ENCODE measurements at places on chromosomes 3 and 15.

GRCh38 chr15:80694611-80695098 lies 455 bp upstream of the ABHD17C start:
- DNase-seq: peak; percentile 36

GRCh38 chr3:169344465-169344864 lies 319.0 kb downstream of the MECOM start:
- peak; percentile 71 for DNase-seq

GRCh38 chr15:27091270-27091940 lies 120.4 kb downstream of the GABRG3 start:
- no peak for DNase-seq

- peak; percentile 9 for DNase-seq
Measured at GRCh38 chr3:62229908-62230307, 143.4 kb downstream of the FEZF2 start.

DNA sequence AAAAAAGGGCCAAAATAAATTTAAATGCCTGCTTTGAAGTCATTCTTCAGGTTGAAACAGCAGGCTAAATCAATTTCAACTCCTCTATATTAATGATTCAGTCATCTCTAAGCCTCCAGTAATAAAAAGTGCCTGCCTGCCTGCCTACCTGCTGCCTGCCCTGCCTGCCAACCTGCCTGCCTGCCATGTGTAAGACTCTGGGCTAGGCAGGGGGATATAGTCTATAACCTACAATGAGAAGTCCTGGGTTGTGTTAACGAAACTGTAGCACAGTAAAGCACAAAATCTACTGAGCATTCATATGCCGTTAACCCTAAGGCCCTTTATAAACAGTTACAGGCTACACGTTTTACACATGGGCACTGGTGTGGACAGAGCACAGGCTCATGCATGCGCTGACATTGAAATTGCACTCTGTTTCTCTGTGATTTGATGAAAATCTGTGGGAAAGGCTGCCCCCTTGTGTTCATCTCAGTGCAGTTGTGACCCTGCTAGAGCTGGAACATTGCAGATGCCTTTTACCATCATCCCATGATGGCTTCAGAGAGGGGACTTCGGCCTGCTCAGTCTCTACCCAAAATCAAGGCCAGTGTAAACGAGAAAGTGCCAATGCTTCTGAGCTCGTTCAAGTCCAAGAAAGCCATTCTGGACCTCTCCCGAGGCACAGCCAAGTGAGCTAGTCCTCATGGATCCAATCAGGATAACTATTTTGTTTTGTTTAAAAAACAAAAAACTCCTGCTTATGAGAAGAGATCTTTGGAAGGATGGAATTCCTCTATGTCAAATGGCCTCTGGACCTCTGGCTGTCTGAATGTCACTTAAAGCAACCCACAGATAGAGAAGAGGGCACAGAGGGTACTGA lies 64.6 kb downstream of the EFL1 start:
- DNase-seq: peak; percentile 48

DNA sequence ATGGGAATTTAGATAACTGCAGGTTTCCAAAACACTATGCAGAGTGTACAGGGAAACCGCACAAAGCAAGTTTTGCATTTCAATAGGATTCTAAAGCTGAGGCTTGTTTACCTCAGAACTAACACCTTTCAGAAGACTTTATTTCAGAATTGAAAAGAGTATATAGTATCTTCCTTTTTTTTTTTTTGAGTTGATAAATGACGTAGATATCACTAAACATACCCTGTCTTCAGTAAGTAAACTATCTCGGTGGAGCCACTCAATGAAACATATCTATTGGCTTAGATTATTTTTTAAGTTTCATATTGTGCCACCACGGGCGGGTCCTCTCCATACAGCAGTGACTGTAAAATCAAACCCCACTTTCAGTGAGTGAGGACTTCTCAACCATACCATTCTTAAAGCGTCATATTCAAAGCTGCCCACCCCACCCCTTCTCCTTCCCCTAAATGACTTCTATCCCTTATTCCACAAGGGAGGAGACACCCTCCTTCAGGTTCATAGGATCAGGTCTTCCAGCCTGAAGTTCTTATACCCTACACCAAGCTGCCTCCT lies 2.0 kb upstream of the TBL1XR1 start:
- no peak for DNase-seq

DNA sequence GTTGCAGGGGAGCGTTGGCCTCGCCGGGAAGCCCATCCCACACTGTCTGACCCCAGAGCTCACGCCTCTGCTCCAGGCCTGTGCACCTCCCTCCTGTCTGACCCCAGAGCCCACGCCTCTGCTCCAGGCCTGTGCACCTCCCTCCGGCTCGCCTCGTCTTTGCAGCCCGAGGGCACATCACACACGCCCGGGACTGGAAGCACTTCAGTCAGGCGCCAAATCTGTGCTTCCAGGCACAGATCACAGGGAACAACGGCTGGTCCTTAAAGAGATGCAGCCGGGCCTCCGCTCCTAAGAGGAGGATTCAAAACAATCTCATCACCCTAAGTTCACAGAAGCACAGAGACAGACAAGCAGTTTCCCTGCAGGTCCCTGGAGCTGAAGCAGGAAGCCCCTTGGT lies 103.0 kb upstream of the RPL32 start:
- no peak for DNase-seq

DNA sequence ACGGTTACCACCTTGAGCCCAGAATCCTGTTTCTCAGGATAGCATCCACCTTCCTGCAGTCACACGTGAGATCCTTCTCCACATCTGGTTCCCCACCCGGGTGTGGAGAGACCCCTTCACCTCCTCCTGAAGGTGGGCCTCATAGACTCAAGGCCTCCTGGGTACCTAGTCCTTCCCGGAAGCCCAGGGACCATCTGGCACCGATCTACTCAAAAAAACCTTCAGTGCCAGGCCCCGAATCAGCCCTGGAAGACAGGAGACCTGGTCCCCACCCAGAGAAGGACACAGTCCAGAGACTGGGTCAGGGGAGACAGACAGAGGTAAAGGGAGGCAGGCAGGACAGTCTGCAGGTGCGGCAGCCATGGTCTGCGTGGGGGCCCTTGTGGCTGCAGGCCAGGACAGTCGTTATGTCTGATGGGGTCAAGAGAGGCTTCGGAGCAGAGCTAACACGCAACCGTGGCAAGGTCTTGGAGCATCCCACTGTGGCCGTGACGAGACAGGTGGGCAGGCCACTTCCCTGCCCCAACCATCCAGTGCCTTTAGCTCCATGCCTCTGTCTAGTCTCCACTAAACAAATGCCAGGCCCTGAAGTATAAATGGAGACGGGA lies 112.2 kb upstream of the ABHD17C start:
- no peak for DNase-seq

- DNase-seq: no peak
Measured at GRCh38 chr3:39207361-39208186, 15.2 kb upstream of the XIRP1 start.

DNA sequence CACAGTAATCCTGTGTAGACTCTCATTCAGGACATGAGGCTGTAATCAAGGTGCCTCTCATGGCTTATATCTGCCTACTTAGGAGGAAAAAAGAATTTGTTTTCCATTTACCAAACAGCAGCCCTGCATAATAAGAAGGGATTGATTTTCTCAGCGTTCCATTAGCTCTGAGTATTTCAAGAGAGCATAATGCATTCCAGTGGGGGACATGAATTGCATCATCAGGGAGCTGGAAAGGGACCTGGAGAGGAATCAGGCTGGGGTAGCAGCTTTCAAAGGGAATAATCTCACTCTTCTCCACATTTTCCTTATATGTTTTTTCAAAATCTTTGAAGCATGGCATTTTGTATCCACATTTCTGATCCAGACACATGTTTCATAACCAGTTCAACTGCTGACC lies 150.6 kb upstream of the ANKRD28 start:
- no peak for DNase-seq

DNA sequence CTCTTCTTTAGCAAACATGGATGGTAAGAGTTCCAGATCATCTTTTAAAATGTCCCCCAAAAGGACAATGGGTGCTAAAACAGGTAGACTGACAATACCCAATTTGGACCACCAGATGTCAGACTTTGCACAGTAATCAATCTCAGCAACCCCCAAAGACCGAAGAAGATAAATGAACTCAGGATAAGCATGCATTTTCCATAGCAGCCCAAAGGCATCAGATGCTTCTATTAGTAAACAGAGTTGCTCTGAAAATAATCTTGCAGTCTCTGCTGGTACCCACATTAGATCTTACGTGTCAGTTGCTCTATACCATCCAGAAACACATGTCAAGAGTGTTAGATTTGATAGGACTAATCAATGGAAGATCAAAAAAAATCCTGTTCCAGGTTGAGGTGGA lies 20.6 kb downstream of the MYH15 start:
- DNase-seq: peak; percentile 34

DNA sequence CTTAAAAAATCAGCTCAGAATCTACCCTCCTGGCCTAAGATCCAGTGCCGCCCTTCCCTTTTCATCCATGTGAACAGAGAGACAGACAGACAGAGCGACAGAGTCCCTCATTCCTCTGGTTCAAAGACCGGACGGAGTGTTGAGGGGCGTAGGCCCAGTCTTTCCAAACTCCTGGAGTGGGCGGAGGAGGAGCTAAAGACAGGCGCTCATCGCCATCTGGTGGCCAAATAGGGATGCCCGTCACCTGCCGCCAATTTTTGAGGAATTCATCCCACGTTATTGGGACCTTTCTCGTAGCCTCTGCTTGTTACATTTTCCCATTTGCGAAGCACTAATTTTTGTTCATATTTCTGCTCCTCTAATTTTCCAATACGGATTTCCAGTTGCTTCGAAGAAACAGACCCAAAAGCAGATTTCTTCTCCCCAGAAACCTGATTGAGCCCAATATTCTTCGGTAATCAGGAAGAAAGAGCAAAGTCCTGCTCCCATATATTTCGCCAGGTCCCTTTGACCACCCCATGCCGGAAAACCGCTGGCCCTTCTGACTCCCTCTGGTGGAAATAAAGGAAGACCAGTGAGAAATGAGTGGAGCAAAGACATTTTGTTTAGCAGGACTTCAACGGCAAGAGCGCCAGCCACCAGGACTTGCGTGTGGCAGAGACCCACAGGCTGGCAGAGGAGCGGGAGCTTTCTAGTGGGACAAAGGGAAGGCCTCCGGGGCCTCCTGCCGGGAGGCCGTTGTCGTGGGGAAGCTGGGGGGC lies 88.0 kb downstream of the LRRK1 start:
- DNase-seq: peak; percentile 69

DNA sequence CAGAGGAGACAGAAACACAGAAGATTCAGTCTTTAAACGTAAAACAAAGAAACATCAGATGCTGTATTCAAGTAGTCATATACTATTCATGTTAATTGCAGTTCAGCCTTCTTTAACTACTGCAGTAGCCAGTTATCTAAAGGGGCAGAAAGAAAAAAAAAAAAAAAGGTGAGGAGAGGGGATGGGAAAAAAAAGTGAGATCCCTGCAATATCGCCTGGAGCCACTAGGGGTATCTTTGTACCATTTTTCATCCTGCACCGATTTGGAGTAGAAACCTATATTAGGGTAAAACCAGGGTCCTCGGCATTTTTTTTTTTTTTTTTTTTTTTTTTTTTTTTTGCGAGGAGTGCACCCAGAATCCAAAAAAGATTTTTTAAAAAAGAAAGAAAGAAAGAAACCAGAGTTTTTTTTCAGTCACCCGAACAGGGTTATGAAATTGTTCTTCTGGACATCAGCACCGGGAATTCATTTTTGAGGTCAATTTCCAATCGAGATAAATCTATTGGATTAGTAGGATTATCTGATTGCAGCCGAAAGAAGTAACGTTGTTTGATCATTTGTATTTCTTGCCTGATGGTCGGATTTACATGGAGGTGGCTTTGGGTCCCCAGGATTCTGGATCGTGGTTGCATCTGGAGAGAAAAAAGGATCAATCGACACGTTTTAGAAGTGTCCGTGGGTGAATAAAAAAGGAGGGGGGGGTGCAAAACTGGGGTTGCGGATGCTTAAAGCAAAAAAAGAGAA lies 186.7 kb downstream of the NLGN1 start:
- DNase-seq: no peak

- DNase-seq: no peak
Measured at GRCh38 chr15:78072080-78072892, 5.2 kb downstream of the TBC1D2B start.

DNA sequence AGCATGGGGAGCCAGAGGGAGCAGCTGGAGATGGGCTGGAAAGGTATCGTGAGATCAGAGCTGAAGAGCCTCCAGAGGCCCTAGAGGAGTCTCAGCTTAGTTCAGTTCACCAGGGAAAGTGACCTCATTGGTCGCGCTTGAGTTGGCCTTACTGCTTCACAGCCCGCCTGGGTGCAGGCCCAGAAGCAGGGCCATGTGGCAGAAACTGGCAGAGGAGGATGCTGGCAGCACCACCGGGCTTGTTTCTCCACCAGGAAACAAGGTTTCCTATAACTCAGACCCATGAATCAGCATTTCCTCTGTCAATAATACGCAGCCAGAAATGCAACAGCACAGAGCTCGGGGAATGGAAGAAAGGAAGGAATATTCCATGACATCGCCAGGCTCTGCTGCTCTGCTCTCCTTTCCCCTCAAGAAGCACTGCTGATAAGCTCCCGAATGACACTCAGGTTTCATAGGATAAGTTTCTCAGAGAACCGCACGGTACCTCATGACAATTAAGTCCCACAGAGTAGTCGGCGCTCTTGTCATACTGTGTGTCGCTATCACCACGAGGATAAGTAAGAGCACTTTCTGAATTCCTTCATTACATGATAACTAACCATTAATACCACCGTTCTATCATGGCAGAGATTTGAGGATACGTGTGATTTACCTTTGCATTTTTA lies 147.1 kb upstream of the LPP start:
- DNase-seq: no peak

DNA sequence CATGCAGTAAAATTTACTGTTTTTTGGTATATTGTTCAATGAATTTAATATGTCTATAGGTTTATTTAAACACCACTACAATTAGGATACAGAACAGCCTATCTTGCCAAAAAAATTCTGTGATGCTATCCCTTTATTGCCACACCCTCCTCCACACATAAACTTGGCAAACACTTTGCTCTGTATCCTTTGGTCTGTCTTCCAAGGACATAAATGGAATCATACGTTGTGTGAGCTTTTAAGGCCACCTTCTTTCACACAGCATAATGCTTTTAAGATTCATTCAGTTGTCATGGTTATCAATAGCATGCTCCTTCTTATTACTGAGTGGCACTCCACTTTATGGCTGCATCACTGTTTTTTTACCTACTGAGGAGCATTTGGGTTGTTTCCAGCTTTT lies 71.5 kb downstream of the CERS3 start:
- peak; percentile 51 for DNase-seq

DNA sequence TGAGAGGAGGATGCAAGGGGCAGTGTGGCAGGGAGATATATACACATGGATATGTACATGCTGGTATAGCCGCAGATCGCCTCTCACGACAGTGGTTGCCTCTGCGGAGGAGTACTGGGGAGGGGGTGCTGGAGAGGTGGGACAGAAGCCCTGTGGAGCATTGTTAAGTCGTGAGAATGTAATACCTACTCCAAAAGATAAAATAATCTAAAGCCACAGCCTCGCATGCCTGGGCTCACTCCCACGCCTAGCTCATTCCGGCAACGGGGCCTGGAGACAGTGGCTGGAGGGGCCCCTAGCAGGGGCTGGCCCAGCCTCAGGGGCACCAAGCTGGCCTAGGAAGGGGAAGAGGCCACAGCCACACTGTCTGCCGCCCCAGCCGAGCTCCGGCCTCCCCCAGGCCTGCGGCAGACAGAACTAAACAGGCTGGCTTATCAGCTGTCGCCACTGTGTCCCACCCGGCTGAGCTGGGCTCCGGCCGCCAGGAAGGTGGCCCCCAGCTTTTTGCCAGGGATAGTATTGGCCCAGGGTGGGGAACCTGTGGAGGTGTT lies 65.1 kb upstream of the LCTL start:
- DNase-seq: no peak

- DNase-seq: peak; percentile 66
Measured at GRCh38 chr15:75843678-75844581, 683 bp downstream of the UBE2Q2 start.

GRCh38 chr3:4797201-4797705 lies 182.0 kb upstream of the BHLHE40 start:
- DNase-seq: no peak

Measured in mammary epithelial cell (primary cell).